Stimulated activated CD8-positive, alpha-beta memory T cell treated with anti-CD3 and anti-CD28 coated beads, Interleukin-15, amount 100 ng/mL, for 1 hour (primary cell): ENCODE measurements at places on chromosomes 16 and 17.

GRCh38 chr16:68061396-68061795, 23.8 kb upstream of the NFATC3 start:
- DNase-seq = no peak

- DNase-seq = no peak
Measured at GRCh38 chr17:75571197-75571884, 16.3 kb upstream of the MYO15B start.

DNA sequence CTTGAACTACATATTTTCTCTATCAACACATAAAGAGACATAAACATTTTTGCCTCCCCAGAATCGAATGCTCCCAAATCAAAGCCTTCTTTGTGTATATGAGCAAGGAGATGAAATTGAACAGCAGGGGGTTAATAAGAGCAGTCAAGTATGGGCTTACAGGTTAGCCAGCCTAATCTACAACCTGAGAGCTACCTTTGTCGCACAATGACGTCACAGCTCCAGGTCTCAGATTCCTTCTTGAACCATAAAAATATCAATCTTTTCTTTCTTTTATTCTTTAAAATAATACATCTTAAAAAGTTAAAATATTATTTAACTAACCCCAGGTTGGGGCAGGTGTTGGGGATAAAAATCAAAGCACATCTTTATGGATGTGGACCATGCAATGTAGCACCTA, 482.9 kb upstream of the CDH11 start:
- no peak for DNase-seq

DNA sequence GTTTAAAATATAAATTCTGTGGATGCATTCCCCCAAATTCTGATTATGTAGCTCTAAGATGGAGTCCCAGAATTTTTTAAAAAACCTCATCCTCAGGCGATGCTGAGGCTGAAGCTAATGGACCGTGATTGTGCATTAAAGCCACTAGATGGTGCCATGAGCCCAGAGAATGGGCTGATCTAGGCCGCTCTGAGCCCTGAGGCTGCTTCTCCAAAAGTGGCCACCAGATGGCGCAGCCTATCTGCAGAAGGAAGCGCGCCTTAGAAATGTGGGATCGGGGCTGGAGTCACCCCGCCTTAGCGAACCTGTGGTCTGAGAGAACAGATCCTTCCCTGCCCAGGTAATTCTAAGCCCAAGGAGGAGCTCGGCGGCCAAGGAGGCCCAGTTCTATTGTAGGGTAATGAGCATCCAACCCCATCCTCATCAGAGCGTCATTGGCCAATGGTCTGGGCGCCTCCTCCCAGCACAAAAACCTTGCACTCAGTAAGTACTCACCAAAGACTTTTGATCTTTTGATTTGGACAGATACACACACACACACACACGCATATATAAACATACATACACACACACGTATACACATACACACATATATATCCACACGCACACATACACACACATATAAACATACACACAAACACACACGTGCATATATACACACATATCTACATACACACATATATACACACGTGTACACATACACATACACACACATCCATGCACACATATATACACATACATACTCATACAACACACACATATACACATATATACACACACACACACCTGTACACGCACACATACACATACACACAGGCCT, 13.7 kb upstream of the MMP2 start:
- DNase-seq = peak; percentile 74

- peak; percentile 73 for DNase-seq
Measured at GRCh38 chr16:31105677-31106213, 2.4 kb upstream of the BCKDK start.

DNA sequence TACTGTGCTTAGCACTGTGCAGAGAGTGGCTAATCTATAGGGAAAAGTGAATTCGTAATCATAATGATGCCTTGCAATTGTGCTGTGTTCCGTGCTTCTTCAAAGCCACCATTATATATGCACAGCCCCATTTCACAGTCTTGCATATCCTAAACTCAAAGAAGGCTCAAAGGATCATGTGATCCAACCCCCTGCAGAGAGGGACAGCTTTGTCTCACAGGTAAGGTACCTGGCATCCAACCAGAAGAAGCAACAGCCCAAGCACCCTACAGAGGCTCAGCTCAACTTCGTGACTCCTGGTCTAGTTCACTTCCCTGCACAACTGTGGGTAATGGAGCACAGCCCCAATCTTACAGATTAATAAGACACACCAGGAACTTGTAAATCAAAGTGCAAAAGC, 124.0 kb downstream of the ZNF423 start:
- DNase-seq = no peak

- DNase-seq = no peak
Measured at GRCh38 chr16:4931381-4931780, 5.6 kb downstream of the PPL start.

DNA sequence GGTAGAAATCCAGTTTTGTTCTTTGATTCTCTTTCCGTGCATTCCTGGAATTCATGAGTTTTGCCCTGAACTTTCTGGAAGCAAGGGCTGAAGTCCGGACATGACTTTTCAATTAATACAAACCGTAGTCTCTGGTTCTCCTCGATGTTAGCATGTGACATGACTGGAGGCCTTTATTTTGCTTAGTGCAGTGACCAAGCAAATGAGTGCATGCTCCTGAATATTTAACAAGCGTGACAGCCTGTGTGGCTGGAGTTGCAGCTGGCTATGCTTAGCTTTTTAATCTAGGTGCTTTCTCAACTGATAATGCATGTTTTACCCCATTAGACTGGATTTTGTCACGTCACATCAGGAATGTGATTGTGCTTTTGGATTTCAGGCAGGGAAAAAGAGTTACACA, 302.1 kb downstream of the MAP2K6 start:
- no peak for DNase-seq
